ENCODE measurements at places on chromosomes 5 and 9.

DNA sequence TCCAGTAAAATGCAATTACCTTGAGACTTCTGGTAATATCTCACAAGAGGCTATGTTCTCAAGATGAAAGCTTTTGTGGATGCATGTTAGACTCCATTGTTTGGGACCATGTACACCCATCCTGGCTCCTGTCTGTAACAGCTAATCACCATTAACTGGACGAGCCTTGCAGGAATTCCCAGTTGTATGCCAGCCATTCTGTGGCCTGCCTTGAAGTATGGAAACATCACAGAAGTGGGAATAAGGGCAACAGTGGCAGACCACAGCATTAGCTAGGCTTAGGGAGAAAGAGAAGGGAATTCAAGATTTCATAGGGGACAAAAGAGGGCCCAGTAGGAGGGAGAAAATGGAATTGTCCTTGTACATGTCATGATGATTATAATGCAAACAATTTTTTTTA, 79.0 kb downstream of the RORB start:
- no peak overlapping the region for H3K4me3 ChIP-seq
- H3K27ac ChIP-seq = no peak overlapping the region
- H3K36me3 ChIP-seq = no peaks in the 10 kb centered on the region
- no peak for DNase-seq
- H3K27me3 ChIP-seq = peaks cover 4% of the 10 kb centered on the region
- H3K4me1 ChIP-seq = no peaks in the 10 kb centered on the region

GRCh38 chr9:95167998-95168397, 149.5 kb downstream of the FANCC start:
- peaks cover 34% of the 10 kb centered on the region for H3K4me1 ChIP-seq
- peak; percentile 65 for DNase-seq
- peak overlapping the region; percentile 64 for H3K27ac ChIP-seq
- H3K4me3 ChIP-seq = peak overlapping the region; percentile 12

DNA sequence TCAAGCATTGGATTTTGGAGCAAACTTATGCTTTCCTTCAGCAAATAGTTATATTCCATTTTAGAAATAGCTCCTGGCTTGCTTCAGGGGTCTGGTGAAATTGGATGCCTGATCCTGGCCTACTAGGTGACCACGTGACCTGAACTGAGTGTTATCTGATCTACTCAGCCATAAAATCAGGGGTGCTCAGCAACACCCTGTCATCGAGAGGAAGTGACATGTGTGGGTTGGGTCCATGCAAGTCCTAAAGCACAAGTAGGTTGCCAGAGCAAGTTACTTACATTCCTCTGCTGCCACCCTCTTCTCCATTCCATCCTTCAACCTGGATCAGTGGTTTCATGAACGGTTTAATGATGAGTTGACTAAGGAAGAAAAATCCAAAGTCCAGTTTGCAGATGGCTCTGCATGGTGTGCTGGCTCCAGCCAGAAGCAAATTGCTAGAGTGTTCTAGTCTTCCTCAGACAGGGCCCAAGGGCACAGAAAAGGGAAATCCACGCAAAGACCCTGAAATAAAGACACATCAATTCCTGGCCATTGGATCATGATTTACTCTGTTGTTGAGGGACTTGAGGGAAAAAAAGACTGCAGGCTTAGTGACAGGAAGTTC, 2.8 kb upstream of the FAM193B start:
- peaks cover 27% of the 10 kb centered on the region for H3K4me1 ChIP-seq
- H3K36me3 ChIP-seq = peaks cover 7% of the 10 kb centered on the region
- no peaks in the 10 kb centered on the region for H3K27me3 ChIP-seq
- DNase-seq = peak; percentile 17
- H3K4me3 ChIP-seq = peak overlapping the region; percentile 42
- peak overlapping the region; percentile 78 for H3K27ac ChIP-seq

DNA sequence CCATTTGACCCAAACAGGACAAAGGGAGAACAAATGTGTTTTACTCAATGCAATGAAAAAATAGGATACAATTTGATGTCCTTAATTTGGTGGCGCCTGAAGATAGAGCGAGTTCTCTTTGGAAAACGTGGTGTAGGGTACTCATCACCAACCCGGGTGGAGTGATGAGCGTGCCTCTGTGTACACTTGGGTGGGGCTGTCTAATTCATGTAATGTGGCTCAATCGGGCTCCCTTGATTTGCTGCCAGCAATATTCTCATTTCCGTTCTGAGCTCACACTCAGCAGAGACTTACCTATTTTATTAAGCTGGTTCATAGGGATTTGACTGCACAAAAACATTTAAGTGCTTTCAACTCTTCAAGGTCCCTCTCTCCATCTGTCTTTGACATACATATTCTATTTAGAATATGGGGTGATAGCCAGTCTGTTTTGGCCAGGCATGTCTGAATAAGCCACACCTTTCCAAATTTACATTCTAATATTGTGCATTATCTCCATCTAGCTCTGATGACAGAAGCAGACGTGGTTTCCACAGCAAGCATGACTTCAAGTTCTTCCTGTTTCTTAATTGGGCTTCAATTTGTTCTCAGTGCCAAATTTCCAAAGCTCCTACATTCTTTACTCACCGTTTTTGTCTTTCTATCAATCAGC, 162.5 kb downstream of the IRX2 start:
- H3K4me3 ChIP-seq = no peak overlapping the region
- no peaks in the 10 kb centered on the region for H3K27me3 ChIP-seq
- no peak overlapping the region for H3K27ac ChIP-seq
- no peaks in the 10 kb centered on the region for H3K36me3 ChIP-seq

DNA sequence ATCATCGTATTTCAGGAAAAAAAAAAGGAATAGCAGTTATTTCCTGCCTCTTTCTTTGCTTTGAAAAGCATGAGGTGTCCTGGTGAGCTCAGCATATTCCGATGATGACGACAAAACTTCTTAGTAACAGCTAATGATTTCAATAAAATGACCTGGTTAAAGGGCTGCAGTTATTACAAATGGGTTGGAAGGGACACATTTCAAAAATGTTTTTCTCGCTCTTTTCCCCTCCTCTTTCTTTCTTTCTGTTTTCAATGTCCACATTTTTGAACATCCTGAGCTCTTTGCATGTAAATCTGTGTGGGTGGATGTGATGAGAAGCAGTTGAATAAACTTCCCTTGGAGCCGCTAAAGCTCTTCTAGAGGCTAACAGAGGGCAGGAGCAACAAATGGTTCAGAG, 186.8 kb upstream of the SLC27A6 start:
- H3K27ac ChIP-seq = no peak overlapping the region
- H3K4me1 ChIP-seq = peaks cover 8% of the 10 kb centered on the region
- H3K27me3 ChIP-seq = peaks cover 2% of the 10 kb centered on the region
- H3K36me3 ChIP-seq = no peaks in the 10 kb centered on the region

GRCh38 chr5:135013947-135014570, 20.0 kb downstream of the PITX1 start:
- peaks cover 3% of the 10 kb centered on the region for H3K27me3 ChIP-seq
- no peaks in the 10 kb centered on the region for H3K4me1 ChIP-seq
- H3K36me3 ChIP-seq = no peaks in the 10 kb centered on the region
- DNase-seq = no peak

GRCh38 chr9:78519786-78520185, 222.9 kb downstream of the PSAT1 start:
- H3K4me1 ChIP-seq = no peaks in the 10 kb centered on the region
- H3K36me3 ChIP-seq = no peaks in the 10 kb centered on the region

DNA sequence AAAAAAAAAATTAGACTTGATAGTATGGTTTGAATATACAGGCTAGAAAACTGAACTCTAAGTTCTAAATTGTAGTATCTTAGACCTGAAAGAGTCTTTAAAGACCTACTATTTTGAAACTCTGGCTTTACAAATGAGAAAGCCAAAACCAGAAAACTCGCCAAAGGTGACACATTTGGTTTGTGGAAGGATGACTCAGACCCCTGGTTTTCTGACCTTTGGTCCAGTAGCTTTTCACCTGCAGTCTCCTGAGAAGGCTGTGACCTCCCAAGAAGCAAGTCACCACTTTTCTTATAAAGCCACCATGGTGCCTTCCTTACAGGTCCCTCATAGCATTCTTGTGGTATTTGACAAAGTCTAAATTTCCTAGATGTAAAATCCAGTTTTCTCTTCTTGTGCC, 102.1 kb upstream of the CEP78 start:
- H3K4me3 ChIP-seq = no peak overlapping the region
- H3K27me3 ChIP-seq = no peaks in the 10 kb centered on the region
- H3K36me3 ChIP-seq = peaks cover 22% of the 10 kb centered on the region
- peaks cover 29% of the 10 kb centered on the region for H3K4me1 ChIP-seq
- H3K27ac ChIP-seq = no peak overlapping the region

- H3K27me3 ChIP-seq = no peaks in the 10 kb centered on the region
- no peaks in the 10 kb centered on the region for H3K4me1 ChIP-seq
- no peak overlapping the region for H3K27ac ChIP-seq
- DNase-seq = no peak
Observed at GRCh38 chr5:102625468-102625867, 126.7 kb upstream of the SLCO6A1 start.

DNA sequence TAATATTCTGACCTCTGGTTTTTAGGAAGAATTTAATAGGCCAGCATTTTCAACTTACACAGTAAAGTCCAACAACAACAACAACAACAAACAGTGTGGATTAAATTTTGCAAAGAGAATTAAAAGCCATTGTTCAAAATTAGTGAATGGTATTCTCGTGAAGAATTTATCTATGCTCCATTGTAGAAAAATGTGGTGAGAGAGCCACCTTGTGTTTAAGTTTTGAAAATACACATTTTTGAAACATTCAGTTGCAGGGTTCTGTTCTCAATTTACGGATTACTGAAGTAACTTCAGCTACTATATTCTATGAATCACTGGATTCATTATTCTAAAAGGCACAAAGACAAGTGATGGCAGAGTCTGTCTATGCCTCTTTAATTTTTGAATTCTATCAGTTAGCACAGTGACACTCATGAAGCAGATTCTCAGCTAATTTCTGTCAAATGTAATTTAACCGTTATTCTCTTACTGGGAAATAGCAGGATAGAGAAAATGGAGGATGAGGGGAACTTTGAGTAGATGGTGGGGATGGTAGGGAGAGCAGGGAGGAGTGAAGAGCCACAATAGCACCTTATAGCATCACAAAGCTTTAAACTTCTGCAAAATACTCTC, 11.0 kb downstream of the CCDC152 start:
- H3K27me3 ChIP-seq = peaks cover 15% of the 10 kb centered on the region
- no peaks in the 10 kb centered on the region for H3K4me1 ChIP-seq
- peaks cover 8% of the 10 kb centered on the region for H3K36me3 ChIP-seq

- no peak for DNase-seq
- H3K27ac ChIP-seq = no peak overlapping the region
- H3K4me1 ChIP-seq = no peaks in the 10 kb centered on the region
Observed at GRCh38 chr5:130109152-130109551, 204.9 kb downstream of the CHSY3 start.

GRCh38 chr9:112170968-112171367, 4.1 kb downstream of the SUSD1 start:
- H3K27me3 ChIP-seq = peaks cover 2% of the 10 kb centered on the region
- DNase-seq = no peak
- peaks cover 49% of the 10 kb centered on the region for H3K36me3 ChIP-seq
- H3K27ac ChIP-seq = no peak overlapping the region
- H3K4me1 ChIP-seq = peaks cover 65% of the 10 kb centered on the region
- no peak overlapping the region for H3K4me3 ChIP-seq

- H3K36me3 ChIP-seq = no peaks in the 10 kb centered on the region
- no peak overlapping the region for H3K27ac ChIP-seq
- no peak for DNase-seq
- no peaks in the 10 kb centered on the region for H3K27me3 ChIP-seq
- H3K4me1 ChIP-seq = no peaks in the 10 kb centered on the region
Observed at GRCh38 chr9:133846483-133847090, 108.4 kb upstream of the SARDH start.

DNA sequence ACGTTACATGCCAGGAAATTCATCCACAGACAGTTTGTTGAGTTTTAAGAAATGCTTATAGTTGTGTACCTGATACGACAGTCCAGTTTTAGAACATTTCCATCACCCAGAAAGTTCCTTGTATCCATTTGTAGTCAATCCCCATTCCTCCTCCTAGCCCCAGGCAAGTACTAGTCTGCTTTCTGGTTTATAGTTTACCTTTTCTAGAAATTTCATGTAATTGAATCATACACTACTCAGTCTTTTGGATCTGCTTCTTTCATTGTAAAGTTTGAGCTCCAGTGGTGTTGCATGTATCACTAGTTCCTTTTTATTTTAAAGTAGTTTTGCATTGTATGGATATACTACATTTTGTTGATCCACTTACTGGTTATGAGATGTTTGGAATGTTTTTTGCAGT, 291.2 kb downstream of the AOPEP start:
- no peak for DNase-seq
- H3K36me3 ChIP-seq = peaks cover 13% of the 10 kb centered on the region
- no peak overlapping the region for H3K4me3 ChIP-seq
- H3K27me3 ChIP-seq = no peaks in the 10 kb centered on the region
- H3K27ac ChIP-seq = no peak overlapping the region

GRCh38 chr5:150641006-150641570, 628 bp downstream of the SYNPO start:
- no peaks in the 10 kb centered on the region for H3K36me3 ChIP-seq
- DNase-seq = no peak
- H3K4me1 ChIP-seq = no peaks in the 10 kb centered on the region
- no peak overlapping the region for H3K27ac ChIP-seq
- H3K4me3 ChIP-seq = no peak overlapping the region

GRCh38 chr9:133517711-133518110, 7.0 kb downstream of the MYMK start:
- no peak for DNase-seq
- H3K4me1 ChIP-seq = no peaks in the 10 kb centered on the region
- no peak overlapping the region for H3K4me3 ChIP-seq

DNA sequence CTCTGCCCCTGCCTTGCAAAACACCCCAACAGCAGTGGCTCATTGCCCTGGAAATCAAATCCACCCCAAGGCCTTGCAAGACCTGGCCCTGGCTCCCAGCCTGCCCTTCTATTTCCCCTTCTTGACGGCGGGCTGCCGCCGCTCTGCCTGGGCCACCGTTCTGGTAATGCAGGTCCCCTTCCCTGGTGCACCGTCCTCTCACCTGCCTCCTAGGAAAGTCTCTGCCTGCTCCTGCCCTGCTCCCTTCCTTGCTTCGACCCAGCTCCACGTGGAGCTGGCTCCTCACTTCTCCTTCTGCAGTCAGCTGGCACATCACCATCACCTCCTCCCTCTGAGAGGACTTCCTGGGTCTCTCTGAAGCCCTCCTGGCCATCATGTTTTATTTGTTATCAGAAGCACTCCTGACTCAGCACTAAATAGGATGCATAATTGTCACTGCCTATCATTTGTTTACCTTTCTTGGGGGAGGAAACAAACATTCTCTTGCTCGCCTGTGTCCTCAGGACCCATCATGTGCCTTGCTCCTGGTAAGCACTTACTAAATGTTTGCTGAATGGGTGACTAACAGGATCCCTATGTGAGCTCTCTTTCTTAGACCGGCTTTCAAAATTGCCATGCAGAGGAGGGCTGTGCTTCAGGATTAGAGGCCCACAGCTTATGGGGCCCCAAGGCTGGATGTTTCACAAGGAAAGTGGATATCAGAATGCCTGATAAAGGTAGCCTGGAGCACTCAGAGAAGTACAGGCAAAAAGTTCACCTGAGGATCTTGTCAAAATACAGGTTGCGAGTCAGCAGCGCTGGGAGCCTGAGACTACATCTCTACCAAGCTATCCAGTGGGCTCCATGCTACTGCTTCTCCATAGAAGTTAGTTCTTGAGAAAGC, 19.6 kb upstream of the C5orf47 start:
- no peak overlapping the region for H3K27ac ChIP-seq
- H3K36me3 ChIP-seq = no peaks in the 10 kb centered on the region
- H3K4me3 ChIP-seq = no peak overlapping the region
- DNase-seq = no peak

All from T-helper 2 cell treated with Interferon-gamma antibody and Interleukin-4, amounts not matched to agents 5 μg/mL and 100 μg/mL, for 36 hours (primary cell).